Fibroblast of the conjunctiva (primary cell): ENCODE measurements at places on chromosomes 2 and 18.

- DNase-seq = no peak
Measured at GRCh38 chr2:236173729-236174607, 5.8 kb upstream of the GBX2 start.

DNA sequence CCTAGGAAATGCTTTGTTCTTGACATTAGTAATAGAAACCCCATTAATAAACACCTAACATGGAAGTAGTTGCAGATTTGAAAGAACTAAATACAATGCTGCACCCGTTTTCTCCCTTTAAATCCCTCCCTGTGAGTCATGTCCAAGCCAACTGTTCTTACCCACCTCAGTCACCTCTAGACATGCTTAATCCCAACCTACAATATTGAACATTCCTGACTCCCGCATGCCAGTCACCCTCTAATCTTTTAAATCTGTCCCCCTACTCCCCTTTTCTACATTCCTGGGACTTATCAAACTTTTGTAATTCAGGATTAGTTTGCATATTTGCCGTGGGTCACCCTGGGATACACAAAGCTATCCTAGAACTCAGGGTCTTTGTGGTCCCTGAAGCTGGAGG, 374.6 kb downstream of the IRS1 start:
- DNase-seq = no peak

GRCh38 chr2:58686776-58687175, 445.7 kb upstream of the FANCL start:
- DNase-seq = no peak

GRCh38 chr2:191188550-191189093, 37.8 kb upstream of the STAT4 start:
- no peak for DNase-seq

GRCh38 chr2:156526950-156527636, 90.9 kb downstream of the GPD2 start:
- no peak for DNase-seq

GRCh38 chr2:209666296-209666695, 105.3 kb upstream of the UNC80 start:
- no peak for DNase-seq

GRCh38 chr2:191318729-191319078, 73.5 kb downstream of the MYO1B start:
- no peak for DNase-seq

DNA sequence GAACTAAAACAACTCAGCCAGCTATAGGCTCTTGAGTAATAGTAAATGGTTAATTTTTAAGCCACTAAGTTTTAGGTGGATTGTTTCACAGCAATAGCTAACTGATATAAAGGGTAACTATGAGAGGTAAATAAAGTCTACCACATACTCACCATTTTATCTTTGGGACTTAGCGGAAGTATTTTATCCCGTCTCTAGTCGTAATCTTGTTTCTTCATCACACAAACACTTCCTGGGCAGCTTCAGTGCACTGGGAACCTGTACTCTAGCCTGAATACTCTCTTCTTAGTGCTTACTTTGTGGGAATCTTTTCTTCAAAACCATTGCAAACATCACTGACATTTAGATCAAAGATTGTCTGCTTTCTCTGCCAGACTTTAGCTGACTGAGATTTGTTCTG, 360.5 kb downstream of the EPHA4 start:
- DNase-seq = no peak

DNA sequence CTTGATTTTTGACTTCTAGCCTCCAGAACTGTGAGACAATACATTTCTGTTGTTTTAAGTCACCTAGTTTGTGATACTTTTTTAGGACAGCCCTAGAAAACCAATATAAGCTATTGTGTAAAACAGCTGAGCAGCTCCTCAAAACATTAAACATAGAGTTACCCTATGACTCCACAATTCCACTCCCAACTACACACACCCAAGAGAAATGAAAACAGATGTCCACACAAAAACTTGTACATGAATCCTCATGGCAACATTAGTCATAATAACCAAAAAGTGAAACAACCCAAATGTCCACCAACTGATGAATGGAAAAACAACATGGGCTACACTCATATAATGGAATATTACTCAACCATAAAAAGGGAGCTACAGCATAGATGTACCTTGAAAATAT, 32.6 kb downstream of the TNS1 start:
- DNase-seq = no peak

- DNase-seq = no peak
Measured at GRCh38 chr2:121905201-121905600, 149.8 kb downstream of the TSN start.

GRCh38 chr2:53646788-53647187, 120.8 kb upstream of the CHAC2 start:
- DNase-seq = no peak

GRCh38 chr18:3653851-3654441, 204.0 kb downstream of the TGIF1 start:
- no peak for DNase-seq

DNA sequence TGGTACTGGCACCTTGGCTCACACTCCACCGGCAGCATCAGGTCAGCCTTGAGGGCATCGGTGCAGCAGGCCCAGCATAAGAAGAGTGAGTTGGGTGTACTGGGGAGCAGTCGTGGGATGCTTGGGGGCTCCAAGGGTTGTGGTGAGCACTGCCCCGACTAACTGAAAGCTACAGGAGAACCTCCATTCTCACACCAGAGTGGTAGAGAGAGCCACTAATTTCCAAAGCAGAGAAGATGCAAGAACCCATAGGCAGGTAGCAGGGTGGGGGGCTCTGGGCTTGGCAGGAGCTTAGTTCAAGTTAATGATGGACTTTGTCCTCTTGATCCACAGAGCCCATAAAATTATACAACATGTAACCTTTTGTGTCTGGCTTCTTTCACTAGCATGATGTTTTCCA, 148.0 kb upstream of the SMAD2 start:
- no peak for DNase-seq

DNA sequence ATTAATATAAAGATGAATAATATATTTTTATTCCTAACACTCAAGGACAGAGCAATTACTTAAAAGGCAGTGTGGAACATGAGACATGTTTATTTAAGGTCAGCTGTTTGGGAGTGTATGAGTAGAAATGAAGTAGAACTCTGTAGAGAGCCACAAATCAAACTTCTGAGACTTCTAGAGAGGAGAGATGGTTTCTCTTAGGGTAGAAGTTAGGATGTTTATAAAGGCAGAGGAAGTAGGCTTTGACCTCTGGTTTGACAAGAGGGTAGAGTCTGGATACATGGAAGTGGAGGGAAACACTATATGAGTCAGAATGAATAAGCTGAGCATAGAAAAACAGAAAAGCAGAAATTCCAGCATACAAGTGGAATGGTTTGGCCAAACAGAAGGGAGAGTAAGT, 262.1 kb upstream of the KLHL14 start:
- DNase-seq = no peak

GRCh38 chr2:234969306-234970098, 17.7 kb downstream of the SH3BP4 start:
- no peak for DNase-seq

DNA sequence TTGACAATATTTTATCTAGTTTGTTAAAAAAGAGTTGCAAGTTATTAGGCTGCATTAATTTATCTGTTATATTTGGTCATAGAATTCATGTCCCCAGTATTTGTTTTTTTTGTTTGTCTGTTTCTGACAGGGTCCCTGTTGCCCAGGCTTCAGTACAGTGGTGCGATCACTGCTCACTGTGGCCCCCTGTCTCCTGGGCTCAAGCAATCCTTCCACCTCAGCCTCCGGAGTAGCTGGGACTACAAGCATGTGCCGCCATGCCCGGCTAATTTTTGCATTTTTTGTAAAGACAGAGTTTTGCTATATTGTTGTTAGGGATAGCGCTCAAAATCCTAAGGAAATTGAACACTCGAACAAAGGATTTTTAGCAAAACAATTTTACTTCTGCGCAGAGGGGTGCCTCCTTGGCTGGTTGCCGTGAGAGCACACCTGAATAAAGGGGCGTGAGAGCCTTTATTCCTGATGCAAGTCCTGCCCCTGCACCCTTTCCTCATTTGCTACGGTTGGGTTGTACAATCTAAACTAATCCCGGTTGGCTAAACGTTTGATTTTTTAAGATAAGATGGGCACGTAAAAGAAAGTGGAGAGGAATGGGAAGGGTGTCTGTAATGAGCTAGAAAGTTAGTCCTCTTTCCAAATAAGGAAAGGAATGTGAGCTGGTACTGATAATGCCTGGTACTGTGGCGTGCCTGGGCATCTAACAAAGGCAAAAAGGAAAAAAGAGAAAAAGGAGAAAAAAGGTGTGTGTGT, 65.5 kb downstream of the COMMD1 start:
- DNase-seq = no peak
